Midbrain (tissue), 1 donor: ENCODE measurements at places on chromosomes 13 and 19.

DNA sequence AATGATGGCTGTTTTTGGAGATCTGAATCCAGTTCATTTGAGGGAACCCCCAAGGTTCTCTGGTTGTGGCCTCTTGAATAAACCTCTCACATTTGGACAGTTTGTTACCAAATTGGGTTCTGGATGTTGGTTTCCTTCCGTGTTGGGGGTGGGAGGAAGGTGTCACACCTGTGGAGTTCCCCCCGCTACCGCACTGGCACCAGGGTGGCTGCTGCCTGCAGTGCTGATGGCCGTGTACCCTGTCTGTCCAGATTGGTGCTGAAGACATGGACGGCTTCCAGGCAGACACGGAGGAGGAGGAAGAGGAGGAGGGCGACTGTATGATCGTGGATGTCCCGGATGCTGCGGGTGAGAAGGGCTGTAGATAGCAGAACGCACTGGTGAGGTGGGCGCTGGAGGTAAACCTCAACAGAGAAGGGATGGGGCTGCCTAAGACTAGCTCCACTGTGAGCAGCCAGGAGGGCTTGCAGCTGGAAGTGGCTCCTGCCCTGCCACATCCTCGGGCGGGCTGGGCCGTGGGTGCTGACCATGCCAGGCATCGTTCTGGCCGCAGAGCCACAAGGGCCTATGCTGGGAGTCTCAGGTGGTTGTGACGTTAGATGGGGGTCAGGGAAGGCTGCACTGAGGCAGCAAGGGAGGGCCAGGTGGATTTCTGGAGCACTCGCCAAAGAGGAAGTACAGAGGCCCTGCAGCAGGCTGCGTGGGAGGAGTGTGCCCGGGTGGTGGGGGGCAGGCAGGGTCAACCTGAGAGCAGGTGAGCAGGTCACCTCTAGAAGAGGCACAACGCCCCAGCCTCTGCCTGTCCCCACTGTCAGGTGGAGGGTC lies 15.4 kb downstream of the UBXN6 start:
- DNase-seq: no peak

GRCh38 chr13:101523154-101524131 lies 71.0 kb downstream of the ITGBL1 start:
- DNase-seq: no peak

- no peak for DNase-seq
Measured at GRCh38 chr13:80454245-80454644, 113.3 kb upstream of the SPRY2 start.

- DNase-seq: no peak
Measured at GRCh38 chr13:21100994-21101757, 39.8 kb upstream of the LATS2 start.

- peak; percentile 53 for DNase-seq
Measured at GRCh38 chr19:1266129-1266915, 2.8 kb upstream of the CIRBP start.

DNA sequence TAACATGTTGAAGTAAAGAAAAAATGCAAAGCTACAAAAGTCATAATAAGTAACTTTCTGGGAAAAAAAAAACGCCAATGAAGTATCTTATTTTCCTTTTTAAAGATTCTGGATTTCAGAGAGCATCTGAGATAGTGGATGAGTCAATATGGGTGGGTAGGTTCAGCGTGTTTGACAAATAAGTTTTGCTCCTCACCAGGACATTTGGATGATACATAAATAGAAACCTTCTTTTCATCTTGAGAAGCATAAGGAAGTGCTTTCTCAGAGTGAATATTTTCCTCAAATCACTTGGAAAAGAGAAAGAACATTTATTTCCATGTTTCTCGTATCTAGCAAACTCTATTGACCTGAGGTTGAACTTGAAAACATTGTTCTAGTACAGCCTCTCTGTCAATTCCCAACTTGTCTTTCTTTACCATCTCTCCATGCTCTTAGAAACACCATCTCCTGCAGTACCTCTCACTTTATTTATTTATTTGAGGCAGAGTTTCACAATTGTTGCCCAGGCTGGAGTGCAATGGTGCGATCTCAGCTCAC lies 463.2 kb downstream of the KLF5 start:
- DNase-seq: no peak

DNA sequence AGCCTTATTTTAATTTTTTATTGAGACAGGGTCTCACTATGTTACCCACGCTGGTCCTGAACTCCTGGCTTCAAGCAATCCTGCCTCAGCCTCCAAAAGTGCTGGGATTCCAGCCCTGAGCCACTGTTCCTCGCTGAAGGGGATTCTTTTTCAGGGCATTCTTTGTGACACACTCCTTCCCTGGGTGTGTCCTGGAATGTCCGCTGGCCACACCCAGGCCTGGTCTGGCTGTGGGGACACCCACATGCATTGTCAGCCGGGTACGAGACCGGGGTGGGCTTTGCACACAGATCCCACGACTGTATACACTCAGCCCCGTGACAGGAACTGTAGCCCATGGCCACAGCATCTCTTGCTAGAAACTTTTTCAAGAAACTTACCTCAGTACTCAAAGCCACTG lies 34.4 kb upstream of the GATAD2A start:
- no peak for DNase-seq

DNA sequence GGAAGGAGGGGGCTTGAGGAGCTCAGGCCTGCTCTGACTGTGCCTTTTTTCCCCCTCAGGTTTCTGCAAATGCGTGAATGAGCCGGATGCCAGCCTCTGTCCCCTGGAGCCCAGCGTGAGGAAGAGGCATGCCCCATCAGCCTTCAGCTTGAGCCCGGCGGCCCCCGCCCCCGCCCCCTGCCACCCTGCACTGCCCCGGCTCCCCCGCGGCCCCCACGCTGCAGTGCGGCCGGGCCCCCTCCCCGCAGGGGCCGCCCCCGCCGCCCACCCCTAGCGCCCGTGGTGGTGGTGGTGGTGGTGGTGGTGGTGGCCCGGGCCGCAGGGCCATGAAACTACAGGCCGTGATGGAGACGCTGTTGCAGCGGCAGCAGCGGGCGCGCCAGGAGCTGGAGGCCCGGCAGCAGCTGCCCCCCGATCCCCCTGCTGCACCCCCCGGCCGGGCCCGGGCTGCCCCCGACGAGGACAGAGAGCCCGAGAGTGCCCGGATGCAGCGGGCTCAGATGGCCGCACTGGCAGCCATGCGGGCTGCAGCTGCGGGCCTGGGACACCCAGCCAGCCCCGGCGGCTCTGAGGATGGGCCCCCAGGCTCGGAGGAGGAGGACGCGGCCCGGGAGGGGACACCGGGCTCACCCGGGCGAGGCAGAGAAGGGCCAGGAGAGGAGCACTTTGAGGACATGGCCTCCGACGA lies 3.5 kb downstream of the ARID3A start:
- no peak for DNase-seq

GRCh38 chr13:94967183-94968039 lies 255.1 kb upstream of the SOX21 start:
- DNase-seq: peak; percentile 46

- no peak for DNase-seq
Measured at GRCh38 chr13:99981735-99982035, at the start of gene ZIC2. TSS of gene ZIC2 (plus strand) at chr13:99981784. CDS start at chr13:99982065, 281 bp downstream.

DNA sequence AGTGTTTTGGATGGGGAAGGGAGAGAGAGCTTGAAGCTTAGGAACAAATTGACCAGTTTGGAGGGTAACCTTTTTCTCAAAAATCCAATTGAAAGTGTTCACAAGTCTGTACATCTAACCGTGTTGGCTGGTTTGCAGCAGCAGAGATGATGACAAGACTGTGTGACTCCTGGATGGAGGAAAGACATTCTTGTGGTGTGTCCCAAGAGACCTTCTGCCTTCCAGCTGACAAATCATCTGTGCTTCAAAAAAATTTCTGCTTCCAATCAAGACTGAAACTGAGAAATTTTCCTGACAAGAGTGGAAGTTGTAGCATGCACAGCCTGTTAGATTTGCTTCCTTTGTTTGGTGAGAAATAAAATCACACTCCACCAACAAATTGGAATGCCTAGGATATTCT lies 56.2 kb downstream of the LACC1 start:
- DNase-seq: no peak

- DNase-seq: no peak
Measured at GRCh38 chr13:100620792-100621191, 32.2 kb upstream of the GGACT start.

DNA sequence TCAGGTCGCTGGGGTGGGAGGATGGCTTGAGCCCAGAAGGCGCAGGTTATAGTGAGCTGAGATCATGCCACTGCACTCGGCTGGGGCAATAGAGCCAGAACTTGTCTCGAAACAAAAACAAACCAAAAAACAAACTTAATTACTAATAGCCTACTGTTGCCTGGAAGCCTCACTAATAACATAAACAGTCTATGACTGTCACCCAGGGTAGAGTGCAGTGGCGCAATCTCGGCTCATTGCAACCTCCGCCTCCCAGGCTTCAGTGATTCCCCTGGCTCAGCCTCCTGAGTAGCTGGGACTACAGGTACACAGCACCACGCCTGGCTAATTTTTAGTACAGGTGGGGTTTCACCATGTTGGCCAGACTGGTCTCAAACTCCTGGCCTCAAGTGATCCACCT lies 18.0 kb downstream of the CATSPERD start:
- DNase-seq: no peak

- peak; percentile 81 for DNase-seq
Measured at GRCh38 chr19:18291590-18292461, 10.4 kb upstream of the JUND start.

- DNase-seq: peak; percentile 74
Measured at GRCh38 chr19:42412661-42413076, 14.5 kb downstream of the LIPE start.

DNA sequence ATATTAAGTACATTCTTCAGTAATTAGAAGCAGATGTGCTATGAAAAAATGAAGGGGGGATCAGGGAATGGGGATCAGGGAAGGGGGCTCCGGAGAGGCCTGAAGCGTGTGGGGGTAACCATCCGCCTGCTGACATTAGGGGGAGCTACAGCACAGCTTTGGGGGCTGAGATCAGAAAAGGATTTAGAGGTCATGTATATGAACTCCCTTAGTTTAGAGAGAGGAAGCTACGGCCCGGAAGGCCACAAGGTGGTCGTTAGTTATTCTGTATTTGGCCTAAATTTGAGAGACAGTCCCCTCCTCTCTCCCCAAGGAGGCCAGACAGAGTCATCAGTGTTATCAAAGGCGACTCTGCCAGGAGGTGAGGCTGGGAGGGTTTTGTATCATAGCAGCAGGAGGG lies 99.0 kb downstream of the TM9SF2 start:
- DNase-seq: no peak

- no peak for DNase-seq
Measured at GRCh38 chr13:48539550-48539949, 6.7 kb upstream of the RCBTB2 start.

GRCh38 chr19:49567861-49568441 lies 12.4 kb downstream of the NOSIP start:
- DNase-seq: no peak

DNA sequence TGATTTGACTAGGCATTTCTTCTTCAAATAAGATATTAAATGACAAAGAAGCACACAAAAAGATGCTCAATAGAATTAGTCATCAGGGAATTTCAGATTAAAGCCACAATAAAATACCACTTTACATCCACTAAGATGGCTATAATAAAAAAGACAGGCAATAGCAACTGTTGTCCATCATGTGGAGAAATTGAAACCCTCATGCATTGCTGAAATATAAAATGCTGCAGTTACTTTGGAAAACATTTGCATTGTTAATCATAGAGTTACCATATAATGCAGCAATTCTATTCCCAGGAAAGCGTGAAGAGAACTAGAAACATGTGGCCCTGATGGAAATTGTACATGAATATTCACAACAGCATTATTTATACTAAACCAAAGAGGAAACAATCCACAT lies 605.5 kb upstream of the SLITRK1 start:
- DNase-seq: no peak

DNA sequence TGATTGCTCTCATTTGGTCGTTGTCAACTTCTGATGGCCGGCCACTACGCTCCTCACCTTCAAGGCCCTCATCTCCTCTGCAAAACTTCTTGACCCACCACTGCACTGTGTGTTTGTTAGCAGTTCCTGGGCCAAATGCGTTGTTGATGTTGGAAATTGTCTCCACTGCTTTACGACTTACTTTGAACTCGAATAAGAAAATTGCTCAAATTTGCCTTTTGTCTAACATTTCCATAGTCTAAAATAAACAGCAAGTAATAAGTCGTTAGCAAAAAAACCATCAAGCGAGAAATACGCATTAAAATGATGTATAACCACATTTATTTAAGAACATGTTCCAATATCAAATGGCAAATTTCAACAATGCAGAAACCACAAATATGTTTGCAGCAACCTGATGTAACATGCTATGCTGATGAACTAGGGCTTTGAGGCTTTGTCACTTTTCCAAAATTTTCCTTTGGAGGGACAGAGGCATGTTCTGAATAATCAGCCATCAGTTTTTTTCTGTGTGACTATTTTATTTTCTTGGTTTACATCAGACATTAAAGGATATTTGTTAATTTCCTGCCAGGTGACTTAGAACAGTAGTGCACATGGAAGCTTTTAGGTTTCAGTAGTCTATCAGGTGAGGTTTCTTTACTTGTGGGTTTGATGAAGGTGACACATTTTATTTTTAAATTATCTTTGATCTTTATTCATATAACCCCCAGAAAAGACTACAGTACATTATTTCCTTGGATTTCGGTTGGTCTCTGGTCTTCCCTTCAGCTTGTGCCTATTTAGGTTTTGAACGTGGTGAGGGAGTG lies 74.7 kb upstream of the TEX29 start:
- no peak for DNase-seq

DNA sequence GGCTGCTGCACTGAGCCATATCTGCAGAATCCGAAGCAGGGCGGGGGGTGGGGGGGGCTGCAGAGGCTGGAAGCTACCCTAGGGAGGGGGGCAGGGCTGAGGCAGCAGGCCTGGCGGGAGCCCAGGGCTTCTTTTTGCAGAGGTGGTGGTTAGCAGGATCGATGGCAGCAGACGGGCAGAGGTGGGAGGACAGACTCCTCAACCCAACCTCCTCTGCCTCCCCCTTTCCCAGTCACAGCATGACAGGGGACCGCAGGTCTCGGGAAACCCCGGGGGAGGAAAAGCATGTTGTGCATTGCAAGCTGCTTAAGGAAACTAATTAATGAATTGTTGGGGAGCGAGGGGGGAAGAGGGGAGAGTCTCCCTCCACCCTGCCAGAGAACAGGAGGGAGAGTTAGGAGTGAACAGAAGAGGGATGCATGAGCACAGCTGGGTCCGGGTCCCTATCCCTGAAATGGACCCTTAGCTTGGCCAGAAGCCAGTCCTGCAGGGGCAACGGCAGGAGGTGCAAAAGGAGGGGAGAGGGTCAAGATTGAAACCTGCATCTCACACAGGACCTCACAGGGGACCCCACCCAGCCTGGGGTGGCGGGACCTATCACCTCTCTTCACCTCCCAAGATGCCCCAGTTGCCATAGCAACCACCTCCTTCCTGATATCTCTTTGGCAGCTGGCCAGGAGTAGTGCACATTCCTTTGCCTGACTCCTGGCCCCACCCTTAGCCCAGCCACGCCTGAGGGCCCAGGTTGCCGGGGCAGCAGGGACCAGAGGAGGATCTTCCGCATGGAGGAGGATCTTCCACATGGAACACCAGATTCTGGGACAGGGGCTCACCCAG lies 1.8 kb downstream of the FXYD7 start:
- no peak for DNase-seq

DNA sequence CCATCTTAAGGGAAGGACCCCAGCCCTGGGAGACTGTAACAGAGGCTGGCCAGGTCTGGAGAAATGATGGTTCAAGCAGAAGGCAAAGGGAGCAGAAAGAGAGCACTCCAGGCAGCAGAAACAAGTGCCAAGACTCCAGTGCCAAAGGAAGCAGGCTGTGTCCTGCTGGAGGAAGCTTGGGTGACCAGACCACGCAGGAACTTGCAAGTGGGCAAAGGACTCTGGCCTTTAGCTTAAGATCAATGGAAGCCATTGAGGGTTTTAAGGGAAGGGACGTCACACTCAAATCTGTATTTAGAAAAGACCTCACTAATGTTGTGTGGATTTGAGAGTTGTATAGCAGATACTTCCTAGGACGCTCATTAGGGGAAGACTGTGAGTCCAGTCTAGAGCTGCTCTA lies 95.5 kb downstream of the MIPEP start:
- no peak for DNase-seq

- no peak for DNase-seq
Measured at GRCh38 chr19:41398598-41398997, 980 bp downstream of the BCKDHA start.
